Kidney (tissue), 22 donors: ENCODE measurements at places on chromosomes 5 and 9. TPM values are rescaled to one million over a fixed set of nuclear protein-coding genes. Genes with fewer than 3 reads are reported as not detected.

DNA sequence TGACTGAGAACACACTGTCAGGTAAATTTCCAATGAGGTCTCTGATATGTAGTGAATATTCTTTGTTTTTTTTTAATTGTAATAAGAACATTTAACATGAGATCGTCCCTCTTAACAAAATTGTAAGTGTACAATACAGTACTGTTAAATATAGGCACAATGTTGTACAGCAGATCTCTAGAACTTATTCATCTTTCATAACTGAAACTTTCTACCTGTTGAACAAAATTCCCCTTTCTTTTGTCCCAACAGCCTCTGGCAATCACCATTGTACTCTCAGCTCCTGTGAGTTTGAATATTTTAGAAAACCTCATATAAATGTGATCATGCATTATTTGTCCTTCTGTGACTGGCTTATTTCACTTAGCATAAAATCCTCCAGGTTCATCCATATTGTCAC is 10.6 kb upstream of the PRLR start:
- no peak for DNase-seq

DNA sequence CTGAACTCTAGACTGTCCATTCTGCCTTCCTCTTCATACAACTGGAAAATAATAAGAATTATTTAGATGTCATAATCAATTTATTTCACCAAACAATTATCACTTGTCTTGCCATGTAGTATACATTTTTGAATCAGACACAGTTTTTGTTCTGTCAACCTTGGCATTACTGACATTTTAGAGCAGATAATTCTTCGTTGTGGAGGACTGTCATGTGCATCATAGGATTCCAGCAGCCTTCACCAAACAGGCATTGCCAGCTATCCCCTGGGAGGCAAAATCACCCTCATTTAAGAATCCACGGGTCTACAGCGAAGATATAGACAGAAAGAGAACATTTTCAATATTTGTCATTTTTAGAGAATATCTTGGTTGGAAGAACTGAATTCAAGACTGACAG is 293.9 kb downstream of the KDM4C start:
- no peak for DNase-seq

DNA sequence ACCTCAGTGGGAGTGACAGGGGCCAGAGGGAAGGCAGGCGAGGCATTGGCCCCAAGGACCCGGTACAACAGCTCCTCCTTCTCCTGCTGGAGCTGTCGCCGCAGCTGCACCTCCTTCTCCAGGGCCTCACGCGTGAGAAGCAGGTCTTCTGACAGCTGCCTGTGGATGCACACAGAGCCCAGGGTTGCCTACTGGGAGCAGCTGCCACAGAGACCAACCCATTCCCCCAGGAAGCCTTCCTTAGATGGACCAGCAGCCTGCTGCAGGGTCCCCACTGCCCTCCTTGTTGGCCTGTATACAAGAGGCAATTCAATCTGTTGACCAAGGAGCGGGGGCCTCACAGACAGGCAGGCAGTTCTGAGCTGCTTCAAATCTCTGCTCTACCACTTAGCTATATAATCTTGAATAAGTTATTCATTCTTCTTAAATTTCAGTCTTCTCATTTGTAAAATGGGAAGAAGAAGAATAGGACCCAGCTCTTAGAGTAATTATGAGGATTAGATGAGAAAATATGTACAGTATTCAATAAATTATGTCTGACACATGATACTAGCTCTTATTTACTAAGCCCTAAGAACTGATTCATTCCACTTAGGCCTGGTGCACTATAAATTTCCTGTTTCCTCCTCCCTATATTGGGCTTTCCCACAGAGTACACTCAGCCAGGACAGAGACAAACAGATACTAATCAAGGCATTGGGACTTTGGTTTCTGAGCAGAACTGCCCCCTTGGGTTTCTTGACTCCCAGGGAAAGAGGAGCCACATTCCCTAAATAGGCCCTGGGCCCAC is 26.1 kb upstream of the ANXA6 start:
- no peak for DNase-seq

Gene CTXN3
- 79.2 TPM for polyA plus RNA-seq

DNA sequence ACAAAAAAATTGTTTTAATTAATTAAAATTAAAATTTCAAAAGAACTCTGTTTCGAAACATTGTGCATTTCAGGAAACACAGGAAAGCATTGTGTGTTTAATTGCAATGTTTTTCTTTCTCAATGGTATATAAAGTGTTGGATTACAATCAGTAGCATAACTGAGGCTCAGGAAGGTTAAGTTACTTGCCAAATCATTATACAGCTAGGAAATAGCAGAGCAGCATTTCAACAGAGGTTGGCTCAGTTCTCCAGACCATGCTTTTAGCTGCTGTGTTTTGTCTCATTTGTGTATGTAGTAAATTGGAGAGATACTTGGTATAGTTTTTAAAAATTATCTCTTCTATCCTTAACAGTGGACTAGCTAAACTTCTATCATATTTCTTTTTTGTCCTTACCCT is 30.0 kb upstream of the CAMLG start:
- no peak for DNase-seq
